ENCODE measurements at places on chromosomes 1 and 21.

DNA sequence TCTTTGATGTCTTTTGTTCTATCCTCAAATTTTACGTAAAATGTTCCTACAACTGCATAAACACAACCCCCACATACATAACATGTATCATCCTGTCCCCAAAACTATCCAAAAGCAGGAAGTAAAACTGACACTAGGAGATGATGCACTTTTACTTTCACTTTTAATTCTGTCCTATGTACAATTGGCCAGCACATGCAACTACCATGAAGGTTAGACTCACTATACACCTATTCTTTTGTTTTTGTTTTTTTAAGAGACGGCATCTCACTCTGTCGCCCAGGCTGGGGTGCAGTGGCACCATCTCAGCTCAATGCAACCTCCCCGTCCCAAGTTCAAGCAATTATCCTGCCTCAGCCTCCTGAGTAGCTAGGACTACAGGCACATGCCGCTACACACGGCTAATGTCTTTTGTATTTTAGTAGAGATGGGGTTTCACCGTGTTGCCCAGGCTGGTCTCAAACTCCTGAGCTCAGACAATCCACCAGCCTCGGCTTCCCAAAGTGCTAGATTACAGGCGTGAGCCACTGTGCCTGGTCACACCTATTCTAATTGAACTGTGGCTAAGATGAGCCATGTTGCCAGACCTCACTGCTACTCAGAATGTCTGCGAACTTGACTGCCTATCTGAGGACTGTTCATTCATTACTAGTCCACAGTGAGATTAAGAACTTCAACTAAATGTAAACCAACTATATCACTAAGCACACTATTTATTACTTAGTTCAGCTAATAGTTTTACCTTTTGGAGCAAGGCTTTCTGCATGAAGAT is 48.0 kb downstream of the TOR3A start:
- DNase-seq: no peak

- no peak for DNase-seq
These were observed 111.3 kb downstream of the ERG start for GRCh38 chr21:38386967-38387366.

- no peak for DNase-seq
These were observed 15.4 kb downstream of the EFNA3 start for GRCh38 chr1:155093911-155094621.

GRCh38 chr1:184870319-184870718 is 104.0 kb downstream of the NIBAN1 start:
- no peak for DNase-seq

DNA sequence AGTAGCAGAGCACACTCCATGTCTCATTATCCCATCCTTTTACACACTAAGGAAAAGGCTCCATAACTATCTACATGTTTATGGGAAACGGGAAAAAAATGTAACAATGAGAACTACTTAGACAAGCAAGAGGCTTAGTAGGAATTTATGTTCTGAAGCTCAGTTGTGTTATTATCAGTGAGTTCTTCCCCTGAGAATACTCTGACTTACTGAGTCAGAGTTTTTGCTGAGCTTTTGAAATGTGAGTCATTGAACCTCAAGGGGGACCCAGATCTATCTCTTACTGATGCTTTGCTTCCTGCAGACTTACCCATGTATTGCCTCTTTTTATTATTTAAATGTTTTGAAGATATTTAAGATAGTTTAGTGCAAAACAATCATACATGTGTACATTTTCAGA is 20.1 kb downstream of the CFHR5 start:
- peak; percentile 1 for DNase-seq

DNA sequence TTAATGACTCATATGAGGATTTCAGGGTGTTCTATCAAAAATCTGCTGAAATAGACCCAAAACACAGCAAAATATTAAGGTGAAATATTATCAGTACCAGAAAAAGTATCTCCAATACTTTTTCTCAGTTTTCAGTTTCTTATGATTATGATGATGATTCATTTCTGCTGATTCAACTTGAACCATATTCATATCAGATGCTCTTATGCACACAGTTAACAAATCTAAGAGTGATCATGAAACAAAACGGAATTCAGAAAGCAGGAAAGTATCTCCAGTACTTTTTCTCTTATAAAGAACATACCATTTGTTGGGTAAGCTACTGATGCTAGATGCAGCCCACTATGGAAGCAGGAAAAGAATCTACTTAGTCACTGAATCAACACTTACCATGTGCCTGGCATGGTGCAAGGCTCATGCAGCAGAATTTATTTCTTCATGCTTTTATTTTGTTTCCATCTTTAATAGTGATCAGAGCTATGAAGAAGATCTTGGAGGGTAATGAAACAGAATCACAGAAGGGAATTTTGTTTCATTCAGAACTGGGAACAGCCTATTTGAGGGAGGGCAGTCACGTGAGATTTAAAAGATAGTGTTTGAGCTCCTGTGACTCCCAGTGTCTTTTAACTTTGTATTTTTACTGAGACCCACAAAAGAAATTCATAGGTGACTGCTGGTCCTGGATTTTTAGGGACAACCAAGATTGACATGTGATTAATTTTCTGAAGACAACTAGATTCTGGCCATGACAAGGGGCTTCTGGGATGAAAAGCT is 480.6 kb downstream of the SETD4 start:
- no peak for DNase-seq

DNA sequence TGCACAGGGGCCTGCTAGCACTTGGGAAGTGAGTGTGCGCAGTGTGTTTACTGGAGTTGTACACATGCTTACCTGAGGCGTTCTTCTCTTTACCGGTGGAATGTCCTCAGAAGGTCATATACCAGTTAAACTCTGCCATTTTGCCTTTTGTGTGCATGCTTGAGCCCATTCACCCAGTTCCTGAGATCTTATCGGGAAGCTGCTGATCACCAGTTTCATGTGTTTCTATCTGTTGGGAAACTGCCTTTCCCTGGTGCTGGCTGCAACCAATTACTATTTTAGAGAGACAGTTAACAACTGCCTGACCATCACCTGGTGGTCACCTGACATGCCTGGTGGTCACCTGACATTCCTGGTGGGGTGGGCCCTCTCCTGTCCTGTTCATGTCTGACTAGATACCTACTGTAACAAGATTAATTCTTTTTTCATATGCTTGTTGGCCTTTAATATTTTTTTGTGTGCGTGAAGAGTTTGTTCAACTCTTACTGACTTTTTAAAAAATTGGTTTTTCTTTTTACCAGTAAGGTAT is 137.0 kb downstream of the RASAL2 start:
- no peak for DNase-seq

- DNase-seq: no peak
These were observed 1.9 kb upstream of the CNTN2 start for GRCh38 chr1:205041001-205041715.

DNA sequence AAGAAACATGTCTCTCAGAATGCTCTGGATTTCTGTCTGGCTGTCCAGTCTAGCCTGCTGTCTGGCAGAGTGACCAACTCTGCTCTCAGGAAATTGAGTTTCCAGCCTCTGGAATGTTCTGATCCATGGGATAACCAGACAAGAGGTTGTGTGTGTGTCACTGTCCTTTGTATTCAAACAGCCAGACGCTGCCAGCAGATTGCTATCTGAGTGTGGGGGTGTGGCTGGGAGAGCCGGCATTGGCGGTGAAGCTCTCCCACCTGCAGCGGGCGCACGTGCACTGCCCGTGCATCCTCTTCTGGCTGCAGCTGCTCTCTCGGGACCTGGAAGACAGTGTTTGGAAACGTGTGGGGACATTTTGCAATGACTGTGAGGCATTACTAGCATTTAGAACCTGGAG is 26.1 kb downstream of the PKP1 start:
- no peak for DNase-seq

DNA sequence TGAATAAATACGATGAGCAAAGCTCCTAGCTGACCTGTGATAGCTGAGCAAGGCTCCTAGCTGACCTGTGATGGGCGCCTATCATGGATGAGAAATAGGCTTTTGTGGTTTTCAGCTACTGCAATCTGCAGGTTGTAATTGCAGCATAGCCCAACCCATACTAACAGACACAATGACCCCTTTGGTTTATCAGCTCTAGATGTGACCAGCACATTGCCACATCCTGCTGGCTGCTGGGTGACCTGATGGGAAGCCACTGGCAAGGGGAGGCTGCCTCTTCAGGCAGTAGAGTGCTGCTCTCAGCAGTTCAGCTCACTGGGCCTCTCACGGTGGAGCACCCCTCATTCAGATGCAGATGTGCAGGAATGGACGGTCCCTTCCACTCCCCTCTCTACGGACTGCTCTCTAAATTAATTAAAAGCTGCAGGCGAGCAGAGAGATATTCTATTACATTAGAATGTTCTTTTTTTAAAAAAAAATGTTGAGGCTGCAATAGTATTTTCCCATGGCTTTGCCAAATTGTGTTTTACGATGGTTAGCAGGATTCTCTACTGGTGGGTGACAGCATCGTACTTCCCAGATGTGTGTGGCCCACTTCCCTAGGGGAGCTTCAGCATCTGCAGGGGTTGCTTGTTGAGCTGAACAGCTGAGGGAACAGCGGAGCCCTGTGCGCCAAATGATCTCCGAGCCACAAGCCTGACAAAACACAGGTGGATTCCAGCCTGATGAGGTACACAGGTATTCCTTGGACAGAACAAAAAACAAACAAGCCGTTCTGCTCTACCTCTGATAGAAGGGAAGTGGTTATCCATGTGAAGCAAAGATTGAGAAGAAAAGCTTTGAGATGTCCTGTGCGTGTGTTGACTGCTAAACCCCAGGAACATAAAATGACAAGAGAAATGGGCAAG is 65.0 kb downstream of the SYT6 start:
- no peak for DNase-seq

- no peak for DNase-seq
These were observed 371.4 kb upstream of the C1orf174 start for GRCh38 chr1:4271338-4271998.

DNA sequence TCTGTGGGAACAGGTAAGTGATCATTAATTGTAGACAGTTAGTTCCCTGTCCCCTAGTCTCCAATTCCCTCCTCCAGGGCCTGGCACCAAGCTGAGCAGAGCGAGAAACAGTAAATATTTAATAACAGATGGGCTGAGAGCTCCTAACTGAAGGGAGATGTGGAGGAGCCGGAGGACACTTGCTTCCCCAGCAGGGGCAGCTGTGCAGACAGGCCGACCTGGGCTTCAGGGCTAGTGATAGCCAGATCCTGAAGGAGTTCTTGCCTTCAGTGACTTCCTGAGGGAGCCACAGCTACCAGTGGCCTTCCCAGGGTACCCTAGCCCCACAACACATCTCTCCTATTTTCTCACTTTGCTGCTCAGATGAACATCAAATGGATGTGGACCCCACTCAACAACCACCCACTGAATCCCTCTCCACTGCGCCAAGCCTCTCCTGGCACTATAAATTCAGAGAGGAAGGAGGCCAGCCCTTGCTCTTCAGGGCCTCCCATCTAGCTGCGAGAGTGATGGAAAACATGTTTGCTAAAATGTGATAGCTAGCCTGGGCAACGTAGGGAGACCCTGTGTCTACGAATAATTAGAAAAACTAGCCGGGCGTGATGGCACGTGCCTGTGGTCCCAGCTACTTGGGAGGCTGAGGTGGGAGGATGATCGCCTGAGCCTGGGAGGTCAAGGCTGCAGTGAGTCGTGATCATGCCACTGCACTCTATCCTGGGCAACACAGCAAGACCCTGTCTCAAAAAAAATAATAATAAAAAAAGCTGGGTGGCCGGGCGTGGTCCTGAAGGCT is 26.9 kb upstream of the SYNC start:
- DNase-seq: no peak
